ENCODE measurements at places on chromosomes 3 and 15.

- no peak for DNase-seq
These were observed 1085.2 kb upstream of the CADM2 start for GRCh38 chr3:83873550-83873949.

DNA sequence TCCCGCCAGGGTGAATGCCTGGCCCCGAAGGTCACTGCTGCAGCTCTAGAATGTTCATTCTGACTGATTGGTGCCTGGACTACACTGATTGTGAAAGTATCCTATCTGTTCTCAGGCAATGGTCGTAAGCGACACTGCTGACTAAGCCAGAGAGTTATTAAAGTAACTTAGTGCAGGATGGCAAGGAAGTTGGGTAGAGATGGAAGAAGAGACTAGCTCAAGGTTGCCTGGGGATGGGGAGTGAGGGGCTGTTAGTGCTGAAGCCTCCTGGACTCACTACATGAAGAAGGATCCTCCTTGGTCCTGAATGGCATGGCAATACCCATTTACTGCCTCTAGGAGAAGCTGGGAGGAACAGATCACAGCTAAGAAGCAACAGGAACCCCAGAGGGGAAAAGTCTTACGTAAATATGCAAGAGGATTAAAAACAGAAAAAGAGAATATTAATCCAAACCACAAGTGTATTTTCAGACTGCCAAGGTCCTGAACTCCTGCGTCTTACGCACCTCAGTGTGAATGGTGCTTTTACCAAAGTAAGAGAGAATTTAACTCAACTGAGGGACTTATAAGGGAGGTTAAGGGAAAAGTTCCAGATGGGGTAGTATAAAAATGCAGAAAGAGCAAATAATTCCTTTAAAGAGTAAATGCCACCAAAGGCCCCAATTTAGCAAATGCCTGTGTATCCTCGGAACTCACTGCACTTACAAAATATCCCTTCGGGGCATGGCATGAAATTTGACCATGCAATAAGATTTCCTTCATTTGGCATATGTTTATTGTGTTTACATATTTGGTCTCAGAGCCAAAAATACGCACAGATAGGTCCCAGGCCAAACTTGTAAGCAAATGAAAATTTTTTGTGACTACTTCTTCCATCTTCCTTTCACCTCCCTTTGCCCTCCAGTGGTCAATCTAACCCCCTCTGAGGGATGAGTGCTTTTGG is 64.0 kb upstream of the DGKG start:
- DNase-seq = peak; percentile 62

GRCh38 chr3:108008931-108009639 is 81.7 kb downstream of the CD47 start:
- peak; percentile 39 for DNase-seq

DNA sequence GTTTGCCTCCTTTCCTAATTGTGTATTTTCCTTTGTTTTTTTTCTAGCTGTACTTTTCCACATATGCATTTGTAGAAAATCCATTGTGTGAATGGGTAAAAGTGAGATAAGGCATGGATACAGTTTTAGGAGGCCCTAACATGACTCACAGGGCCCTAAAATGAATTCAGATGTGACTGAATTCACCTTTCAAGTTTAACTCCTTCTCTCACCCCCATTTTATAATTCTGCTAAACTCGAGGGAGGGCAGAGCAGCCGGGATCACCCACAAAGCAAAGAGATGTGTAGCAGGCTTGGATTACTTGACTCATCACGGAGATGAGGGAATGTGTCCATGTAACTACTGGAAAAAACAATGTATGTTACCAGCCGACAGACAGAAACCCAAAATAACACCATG is 59.9 kb downstream of the FOXP1 start:
- DNase-seq = no peak

DNA sequence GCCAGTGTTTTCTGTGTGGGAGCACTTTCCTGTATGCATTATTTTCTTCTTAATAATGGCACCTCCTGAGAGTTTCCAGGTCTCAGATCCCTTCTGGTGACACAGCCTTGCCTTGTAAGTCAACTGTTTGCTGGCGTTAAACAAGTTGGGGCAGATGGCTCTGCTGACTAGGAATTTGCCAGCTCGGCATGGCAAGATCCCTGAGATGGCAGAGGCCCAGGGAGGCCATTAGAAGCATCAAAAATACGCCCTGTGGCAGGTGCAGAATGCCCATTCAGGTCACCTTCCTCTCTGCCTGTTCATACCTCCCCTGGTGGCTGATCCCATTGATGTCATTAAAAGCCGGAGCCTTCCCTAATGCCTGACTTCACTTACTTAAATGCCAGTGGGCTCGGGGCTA is 320.9 kb upstream of the CTDSPL start:
- no peak for DNase-seq

- peak; percentile 8 for DNase-seq
These were observed 288.5 kb downstream of the VGLL3 start for GRCh38 chr3:86702381-86702958.

DNA sequence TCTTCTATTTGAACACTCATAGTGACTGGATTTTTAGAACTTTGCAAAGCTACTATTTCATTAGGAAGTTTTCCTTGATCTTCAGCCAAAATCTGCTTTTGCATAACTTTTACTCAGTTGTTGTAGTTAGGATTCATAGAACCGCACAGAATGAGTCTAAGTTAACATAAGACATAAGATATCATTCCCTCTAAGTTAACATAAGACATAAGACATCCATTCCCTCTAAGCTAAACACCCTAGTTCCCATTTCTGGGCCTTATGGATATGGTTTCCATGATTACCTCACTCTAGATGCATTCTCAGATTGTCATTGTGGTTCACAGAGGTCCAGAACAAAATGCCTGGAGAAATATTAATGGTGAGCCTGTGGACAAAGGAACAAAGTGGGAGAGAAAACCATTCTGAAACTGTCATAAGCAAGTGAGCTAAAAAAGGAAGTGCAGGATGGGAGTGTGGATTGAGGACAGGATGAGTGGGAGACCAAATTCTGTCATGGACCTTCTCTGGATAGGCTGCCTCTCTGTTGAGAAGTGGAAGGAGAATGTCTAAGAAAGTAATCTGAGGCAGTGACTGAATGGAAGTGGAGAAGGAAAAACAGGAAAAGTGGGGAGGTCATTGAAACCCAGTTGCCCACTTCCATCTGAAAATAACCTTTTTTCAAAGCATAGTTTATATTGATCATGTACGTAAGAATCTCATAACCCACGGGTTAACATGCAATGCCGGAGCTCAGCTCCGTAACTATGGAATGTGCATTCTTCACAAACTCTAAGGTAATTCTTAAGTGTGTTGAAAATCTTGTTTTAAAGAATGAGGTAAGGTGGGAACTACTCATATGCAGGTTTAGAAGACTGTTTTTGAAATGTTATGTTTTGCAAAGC is 37.4 kb upstream of the SECISBP2L start:
- DNase-seq = no peak

- no peak for DNase-seq
These were observed 11.8 kb downstream of the SLC12A8 start for GRCh38 chr3:125200731-125201139.

DNA sequence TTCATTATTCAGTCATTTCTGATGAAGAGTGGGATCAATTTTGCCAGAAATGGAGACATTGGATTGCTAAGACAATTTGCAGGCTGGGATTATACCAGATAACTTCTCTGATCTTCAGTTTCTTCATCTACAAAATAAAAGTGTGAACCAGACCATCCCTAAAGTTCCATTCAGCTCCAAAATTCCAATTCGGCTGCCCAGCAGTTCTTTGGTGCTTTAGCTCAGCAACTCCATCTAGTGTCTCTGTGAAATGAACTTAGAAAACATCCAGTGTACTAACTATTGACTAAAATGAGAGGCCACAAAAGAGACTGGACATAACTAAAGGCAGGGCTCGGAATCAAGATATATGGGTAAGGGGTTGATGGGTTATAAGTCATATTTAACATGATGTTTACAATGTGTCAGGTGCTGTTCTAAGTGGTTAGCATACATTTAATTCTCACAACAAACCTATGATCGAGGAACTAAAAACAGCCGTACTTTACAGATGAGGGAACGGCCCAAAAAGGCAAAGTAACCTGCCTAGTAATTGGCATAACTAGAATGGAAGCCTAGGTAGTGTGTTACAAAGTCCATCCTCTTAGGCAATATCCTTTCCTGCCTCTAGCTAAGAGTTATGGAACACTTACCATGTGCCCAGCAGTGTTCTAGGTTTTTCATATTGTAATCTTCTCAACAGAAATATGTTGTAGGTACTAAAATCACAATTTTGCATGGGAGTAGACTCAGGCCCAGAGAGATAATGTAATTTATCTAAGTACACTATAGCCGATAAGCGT is 17.0 kb downstream of the THAP10 start:
- DNase-seq = no peak

- no peak for DNase-seq
These were observed 78.8 kb downstream of the TJP1 start for GRCh38 chr15:29743475-29743874.

DNA sequence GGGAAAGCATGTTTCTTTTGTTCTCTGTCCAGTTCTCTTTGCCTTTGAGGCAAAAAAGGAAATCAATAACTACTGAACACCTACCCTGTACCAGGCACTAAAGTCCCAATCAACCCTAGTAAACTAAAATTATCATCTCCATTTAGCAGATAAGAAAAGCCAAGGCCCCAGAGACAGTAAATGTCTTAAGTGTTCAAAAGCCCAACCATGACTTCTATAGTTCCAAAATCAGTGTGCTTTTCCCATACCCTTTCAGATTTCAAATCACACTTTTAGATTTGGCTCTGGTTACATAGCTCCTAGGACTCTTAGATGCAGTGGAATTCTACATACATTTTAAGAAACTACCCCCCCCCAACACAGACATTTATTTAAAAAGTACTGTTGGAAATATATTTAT is 63.5 kb downstream of the UACA start:
- no peak for DNase-seq

- peak; percentile 0 for DNase-seq
These were observed 181.3 kb downstream of the SNRPN start for GRCh38 chr15:25136119-25136518.

DNA sequence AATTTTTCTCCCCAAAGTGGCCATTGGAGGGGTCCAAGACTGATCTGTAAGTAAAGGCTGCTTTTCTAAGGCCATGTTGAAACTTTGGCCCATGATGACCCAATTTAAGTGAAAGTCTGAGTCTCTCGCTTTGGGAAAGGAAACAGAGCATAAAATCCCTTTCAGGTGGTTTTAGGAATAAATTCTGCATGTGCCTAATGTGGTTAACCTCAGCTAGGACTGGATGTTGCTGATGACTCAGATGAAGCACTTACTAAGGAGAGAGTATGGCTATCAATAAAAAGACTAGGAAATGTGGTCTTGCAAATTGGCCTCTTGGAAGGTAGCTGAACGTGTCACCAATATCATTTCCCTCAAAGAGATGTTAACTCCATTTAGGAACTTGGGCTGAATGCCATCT is 458.5 kb downstream of the AGBL1 start:
- DNase-seq = no peak

- DNase-seq = no peak
These were observed 31.2 kb upstream of the PTX3 start for GRCh38 chr3:157405457-157405856.

DNA sequence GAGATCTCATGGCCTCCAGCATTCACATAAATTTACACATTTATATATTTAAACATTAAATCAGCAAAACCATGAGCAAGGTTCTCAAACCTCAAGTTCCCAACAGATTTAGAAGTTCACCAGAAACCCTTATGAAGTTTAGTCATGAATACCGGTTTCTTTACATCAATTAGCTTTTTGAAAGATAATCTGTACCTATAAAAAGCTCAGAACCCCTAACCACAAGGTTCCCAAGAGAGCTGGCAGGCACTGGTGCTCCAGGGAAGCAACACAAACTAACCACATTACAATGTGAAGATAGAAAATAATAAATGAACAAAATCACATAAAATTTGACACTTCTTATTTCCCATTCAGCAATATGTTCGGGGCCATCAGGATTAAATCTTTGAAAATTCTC is 150.9 kb downstream of the FBN1 start:
- DNase-seq = no peak

DNA sequence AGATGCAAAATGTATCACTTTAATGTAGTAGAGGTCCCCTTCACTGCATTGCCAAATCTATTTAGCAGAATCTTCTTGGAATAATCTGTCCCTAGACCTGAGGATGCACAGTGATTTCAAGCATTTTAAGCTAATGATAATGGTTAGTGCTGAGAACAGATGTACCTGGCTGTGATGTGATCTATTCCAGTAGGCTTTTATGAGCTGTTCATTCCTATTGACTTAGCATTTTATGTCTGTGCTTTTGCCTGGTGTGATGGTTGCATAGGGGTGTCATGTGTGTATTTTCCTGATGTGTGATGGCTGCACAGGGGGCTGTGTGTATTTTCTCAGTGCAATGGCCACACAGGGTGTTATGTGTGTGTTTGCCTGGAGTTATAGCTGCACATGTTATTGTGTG is 272.9 kb downstream of the TIGIT start:
- DNase-seq = no peak

GRCh38 chr3:108053067-108053466 is 37.8 kb downstream of the CD47 start:
- no peak for DNase-seq

DNA sequence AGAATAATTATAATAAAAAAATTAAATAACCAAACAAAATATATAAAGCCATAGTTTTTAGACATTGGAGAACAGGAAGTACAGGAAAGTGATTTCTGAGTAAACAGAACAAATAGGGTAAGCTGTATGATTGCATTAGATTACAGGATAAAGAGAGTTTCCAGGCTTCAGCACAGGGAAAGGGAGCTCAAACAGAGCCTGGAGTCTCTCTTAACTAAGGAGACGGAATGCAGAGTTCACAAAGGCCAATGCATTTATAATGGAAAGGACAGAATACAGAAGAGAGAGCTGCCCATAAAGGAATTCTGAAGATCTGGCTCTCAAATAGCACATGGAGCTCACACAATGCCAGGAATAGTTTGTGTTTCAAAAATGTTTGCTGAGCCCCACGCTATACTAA is 42.0 kb upstream of the OTOL1 start:
- DNase-seq = no peak

DNA sequence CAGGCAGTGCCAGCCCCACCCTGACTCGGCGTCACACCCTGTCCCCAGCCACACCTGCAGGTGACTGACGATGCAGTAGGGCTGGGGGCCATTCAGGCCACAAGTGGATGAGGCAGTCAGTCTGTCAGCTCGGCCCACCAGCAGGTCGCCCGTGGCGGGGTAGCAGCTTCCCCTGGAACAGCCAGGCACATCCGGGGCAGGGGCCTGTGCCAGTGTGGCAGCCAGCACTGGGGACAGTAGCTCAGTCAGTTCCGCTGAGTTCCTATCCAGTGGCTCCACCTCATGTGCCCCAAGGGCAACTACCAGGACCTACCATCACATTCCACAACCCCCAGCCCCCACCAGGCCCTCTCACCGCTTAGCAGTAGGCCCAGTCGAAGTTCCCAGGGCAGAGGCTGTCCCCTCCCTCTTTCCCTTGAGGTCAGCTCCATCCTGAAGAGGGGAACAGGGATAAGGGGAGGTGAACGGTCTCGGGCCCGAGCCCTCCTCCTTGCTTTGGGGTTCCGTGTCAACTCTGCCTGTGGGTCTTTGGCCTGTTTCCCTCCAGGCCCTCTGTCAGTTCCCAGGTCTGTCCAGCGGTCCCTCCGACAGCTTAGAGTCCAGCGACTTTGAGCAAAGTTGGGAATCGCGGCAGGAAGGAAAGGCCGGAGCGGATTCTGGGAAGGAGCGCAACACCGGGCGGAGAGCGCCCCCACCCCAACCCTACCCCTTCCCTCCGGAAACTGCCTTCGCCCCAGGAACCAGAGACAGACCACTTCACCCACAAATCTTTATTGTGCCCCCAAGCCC is at the start of gene LAMB2:
TSS of gene LAMB2 (minus strand) at position 614 of the 789 bp plus-strand sequence. CDS start at position 431, 183 bp downstream.
- peak; percentile 88 for DNase-seq
